ENCODE measurements at places on chromosomes 7 and 10.

- DNase-seq: no peak
These were observed 9.0 kb downstream of the GUSB start for GRCh38 chr7:65972976-65973375.

DNA sequence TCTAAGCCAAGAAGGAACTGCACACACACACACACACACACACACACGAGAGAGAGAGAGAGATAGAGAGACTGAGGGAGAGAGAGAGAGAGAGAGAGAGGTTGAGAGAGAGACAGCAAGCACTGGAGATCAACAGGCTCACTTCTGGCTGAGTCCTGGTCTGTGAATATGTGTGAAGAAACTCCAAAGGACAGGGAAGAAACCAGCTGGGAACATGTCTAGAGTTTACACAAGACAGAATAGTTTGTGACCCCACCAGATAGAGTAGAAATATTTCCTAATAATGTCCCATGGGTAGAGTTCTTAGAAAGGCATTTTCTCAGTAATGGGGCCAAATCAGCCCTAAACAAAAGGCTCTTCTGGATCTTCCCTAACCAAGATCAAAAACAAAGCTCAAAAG is 155.5 kb upstream of the IGFBP3 start:
- DNase-seq: no peak

- no peak for DNase-seq
These were observed 31.2 kb downstream of the SPOCK2 start for GRCh38 chr10:72056932-72057751.

DNA sequence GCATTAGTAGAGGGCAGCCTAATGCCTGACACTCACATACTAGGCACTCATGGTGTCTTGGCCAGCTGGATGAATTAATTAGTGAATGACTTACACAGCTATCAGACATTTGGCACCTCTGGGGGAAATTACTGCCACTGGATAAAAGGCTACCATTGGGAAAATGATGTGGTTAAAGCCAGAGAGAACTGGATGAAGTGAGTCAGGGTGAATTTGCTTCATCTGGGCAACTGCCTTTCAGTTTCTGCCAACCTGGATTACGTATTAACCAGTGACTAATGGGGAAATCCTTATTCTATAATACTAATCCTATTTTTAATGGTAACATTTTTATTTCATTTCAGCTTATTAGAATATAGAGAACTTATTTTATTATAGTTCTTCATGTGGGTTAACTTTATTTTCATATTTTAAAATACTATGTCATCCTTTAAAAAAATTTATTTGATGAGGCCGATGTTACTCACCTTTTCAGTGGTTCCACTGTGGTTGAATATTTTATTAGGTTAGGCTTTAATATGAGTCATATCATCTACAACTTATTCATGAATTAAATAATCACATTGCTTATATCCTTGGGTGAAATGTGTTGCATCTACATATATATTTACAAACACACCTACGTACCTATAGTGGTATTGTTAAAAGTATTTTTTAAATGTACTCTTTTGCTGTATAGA is 85.6 kb upstream of the CAPZA2 start:
- no peak for DNase-seq

- DNase-seq: no peak
These were observed 16.9 kb downstream of the PCGF6 start for GRCh38 chr10:103333934-103334520.

DNA sequence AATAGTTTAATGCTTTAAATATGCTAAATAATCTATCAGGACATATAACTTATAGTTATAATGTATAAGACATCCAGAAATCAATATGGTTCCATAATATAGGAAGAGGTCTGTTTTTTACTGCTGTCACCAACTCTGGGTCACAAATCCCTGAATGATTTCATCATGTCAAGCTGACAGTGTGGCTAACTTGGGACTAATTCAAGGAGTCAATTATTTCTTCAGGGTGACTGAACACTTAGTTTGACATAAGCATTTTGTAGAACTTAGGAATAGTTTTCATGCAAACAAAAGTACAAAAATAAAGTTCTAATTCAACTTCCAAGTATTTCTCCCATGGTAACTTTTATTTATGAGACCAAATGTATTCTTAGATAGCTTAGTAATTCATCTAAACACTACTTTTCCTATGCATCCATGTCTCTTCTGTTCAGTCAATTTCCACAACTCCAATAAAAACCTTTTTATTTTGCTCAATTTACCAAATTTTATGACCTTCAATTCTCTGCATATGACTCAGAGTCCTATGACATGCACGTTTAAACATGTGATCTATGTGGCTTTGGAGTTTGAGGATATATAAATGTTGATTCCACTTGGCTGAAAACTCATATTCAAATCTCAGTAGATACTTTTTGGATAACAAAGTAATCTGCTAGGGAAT is 40.3 kb upstream of the GNAT3 start:
- no peak for DNase-seq

- DNase-seq: no peak
These were observed 128.6 kb upstream of the KCTD7 start for GRCh38 chr7:66500087-66500486.

DNA sequence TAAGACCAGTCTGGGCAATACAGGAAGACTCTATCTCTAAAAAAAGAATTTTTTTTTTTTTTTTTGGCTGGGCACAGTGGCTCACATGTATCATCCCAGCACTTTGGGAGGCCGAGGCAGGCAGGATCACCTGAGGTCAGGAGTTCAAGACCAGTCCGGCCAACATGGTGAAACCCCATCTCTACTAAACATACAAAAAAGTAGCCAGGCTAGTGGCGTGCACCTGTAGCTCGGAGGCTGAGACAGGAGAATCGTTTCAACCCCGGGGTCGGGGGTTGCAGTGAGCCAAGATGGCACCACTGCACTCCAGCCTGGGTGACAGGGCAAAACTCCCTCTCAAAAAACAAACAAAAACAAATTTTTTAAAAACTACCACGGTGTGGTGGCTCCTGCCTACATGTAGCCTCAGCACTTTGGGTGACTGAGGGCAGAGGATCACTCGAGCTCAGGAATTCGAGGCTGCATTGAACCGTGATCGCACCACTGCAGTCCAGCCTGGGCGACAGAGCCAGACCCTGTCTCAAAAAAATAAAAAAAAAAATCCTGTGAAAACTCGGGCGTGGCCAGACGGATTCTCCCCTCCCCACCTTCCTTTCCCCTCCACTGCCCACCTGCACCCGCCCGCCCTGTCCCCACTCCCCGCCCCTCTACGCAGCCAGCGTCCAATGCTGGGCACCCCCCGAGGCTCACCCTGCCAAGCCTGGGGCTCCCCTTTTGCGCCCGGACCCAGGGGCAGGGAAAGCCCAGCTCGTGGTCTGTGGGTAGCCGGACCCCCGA is 745 bp upstream of the ORAI2 start:
- no peak for DNase-seq

GRCh38 chr10:121099592-121099991 is 248.4 kb downstream of the WDR11 start:
- DNase-seq: no peak

All from stimulated activated CD8-positive, alpha-beta memory T cell treated with anti-CD3 and anti-CD28 coated beads, Interleukin-15, amount 100 ng/mL, for 24 hours (primary cell).